NCI-H187 treated with DMSO at 0.1 percent for 48 hours (cell line): ENCODE measurements at places on chromosomes 2 and 18.

DNA sequence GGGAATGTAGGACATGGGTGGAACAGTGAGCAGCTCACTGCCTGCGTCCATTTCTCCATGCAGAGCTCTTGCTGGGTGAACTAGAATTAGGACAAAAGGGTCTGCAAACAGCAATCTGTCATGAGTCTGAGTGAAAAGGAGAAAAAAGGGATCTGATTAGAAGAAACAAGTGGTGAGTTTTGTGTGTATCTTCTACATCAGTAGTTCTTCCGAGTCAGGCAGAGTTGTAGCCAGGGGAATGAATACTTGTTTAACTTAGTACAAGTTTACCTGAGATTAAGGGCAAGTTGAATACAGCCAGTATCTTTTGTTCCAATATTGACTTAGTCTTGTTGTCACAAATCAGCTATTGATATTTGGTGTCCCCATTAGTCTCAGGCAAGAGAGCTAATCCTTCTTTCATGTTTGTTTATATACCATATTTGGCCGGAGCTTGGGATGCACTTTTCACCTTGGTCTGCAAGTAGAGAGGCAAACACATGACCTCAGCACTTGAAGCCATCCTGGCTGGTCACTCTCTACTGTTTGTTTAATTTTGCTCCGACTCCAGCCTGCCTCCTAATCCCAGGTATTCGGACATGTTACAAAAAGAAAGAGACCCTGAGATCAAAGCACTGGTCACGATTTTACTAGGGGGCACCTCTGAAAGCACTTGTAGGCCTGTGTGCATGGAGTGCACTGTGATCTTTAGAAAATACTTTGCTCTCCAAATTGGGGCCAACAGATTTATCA, 211.0 kb upstream of the NT5C1B start:
- DNase-seq = no peak

GRCh38 chr2:162113776-162114168, 38.3 kb downstream of the GCG start:
- DNase-seq = no peak

GRCh38 chr2:127653421-127654083, 7.6 kb downstream of the GPR17 start:
- no peak for DNase-seq

GRCh38 chr2:95323347-95324155, 26.4 kb downstream of the KCNIP3 start:
- no peak for DNase-seq

DNA sequence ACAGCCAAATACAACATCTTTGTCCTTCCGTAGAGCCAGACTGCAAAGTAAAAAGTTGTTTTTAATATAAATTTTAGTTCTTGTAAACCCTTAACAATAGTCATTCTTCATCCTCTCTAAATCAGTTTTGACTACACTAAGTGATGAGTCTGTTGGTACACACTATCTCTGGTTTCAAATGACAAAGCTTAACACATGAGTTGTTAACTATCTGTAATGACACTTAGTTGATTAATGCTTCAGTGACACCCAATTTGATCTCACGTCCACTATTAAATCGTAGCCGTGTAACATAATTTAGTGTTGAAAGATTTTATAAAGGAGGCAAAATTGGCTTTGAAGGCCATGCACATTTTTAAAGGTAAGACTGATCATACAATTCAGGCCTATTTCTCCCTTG, 181.6 kb downstream of the ZNF521 start:
- no peak for DNase-seq

DNA sequence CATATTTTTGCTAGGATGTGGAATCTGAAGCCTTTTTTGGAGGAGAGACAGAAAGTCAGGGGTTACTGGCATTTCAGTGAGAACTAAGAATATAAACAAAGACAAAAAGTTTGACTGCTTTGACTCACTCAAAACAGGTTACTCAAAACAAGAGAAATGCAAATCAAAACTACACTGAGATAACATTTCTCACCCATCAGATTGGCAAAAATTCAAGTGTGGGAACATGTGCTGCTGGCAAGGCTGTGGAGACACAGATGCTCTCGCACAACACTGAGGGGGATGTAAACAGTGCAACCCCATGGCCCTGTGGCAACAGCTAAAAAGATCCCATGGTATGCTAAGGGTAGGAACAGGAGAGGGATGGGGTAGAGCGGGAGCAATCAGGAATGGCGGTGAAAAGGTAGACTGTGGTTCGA, 86.6 kb downstream of the DTNB start:
- DNase-seq = no peak

DNA sequence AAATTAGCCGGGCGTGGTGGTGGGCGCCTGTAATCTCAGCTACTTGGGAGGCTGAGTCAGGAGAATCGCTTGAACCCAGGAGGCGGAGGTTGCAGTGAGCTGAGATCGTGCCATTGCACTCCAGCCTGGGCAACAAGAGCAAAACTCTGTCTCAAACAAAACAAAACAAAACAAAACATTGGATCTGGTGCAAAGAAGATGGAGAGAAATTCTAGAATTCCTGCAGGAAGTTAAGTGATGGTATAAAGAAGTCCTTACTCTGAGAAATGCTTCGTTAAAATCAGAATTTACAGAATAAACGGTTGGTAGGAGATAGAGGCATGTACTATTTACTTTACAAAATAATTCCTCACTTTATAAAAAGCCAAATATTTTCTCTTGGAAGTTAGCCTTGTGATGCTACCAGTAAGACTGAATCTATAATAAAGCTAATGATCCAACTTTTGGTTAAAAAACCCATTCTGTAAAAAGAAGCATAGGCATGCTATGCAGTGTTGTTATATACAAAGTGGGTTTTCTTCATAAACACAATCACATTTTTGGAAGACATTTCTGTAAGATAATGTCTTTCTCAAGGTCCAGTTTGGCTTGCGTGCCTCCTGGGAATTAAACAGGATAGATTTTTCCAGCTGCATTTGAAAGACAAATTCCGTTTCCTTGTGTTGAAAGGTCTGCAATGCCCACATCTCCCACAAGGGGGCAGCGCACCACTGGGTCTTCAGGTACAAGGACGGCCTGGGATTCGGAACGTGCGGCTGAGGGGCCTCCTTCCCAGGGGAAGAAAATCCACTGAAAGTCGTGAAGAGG, 35.6 kb upstream of the PNO1 start:
- no peak for DNase-seq

DNA sequence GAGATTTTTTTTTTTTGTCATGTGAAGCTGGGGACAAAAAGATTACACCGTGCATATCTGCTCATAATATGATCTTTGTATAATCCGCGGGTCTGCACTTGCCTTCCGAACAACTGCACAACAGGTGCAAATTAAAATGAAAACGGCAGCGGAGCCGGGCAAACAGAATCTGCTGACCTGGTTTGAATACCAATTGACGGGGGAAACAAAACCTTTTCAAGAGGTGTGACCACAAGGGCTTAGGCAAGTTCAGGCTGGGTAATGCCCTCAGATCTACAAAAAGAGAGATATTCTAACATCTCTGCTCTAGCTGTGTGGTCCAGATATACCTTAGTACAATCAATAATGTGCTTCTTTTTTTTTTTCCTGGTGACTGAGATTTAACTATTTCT, 88.5 kb downstream of the ZEB2 start:
- no peak for DNase-seq

GRCh38 chr18:69626171-69626570, 225.5 kb downstream of the DOK6 start:
- DNase-seq = no peak
